ENCODE measurements at places on chromosomes 3 and 15. TPM values are rescaled to one million over a fixed set of nuclear protein-coding genes. Genes with fewer than 3 reads are reported as not detected.

Gene TXNRD3
- polyA plus RNA-seq, result 11.1 TPM

Gene CACNA1D
- polyA plus RNA-seq, result 6.3 TPM

Gene THRB
- 3.1 TPM for polyA plus RNA-seq

Gene ACSBG1
- 0.59 TPM for polyA plus RNA-seq

Gene IQCH
- polyA plus RNA-seq, result 0.91 TPM

Gene SEMA7A
- 5.3 TPM for polyA plus RNA-seq

Gene GPR27
- 3.3 TPM for polyA plus RNA-seq

Gene RARRES1
- polyA plus RNA-seq, result 2.2 TPM

Gene CCR4
- polyA plus RNA-seq, result 0.13 TPM

Gene CASR
- polyA plus RNA-seq, result 0.04 TPM

Measured in muscle of leg (tissue), 16 donors.